ENCODE measurements at places on chromosomes 2 and 18.

GRCh38 chr18:78514910-78515670 lies 464.5 kb upstream of the SALL3 start:
- no peak for DNase-seq

- DNase-seq, result no peak
Observed at GRCh38 chr2:74201596-74201995, 3.2 kb downstream of the MTHFD2 start.

- DNase-seq, result no peak
Observed at GRCh38 chr2:236352761-236353593, 88.8 kb upstream of the ASB18 start.

GRCh38 chr2:164975891-164976290 lies 20.6 kb upstream of the SLC38A11 start:
- no peak for DNase-seq

- DNase-seq, result no peak
Observed at GRCh38 chr2:239485622-239486021, 84.8 kb upstream of the HDAC4 start.

DNA sequence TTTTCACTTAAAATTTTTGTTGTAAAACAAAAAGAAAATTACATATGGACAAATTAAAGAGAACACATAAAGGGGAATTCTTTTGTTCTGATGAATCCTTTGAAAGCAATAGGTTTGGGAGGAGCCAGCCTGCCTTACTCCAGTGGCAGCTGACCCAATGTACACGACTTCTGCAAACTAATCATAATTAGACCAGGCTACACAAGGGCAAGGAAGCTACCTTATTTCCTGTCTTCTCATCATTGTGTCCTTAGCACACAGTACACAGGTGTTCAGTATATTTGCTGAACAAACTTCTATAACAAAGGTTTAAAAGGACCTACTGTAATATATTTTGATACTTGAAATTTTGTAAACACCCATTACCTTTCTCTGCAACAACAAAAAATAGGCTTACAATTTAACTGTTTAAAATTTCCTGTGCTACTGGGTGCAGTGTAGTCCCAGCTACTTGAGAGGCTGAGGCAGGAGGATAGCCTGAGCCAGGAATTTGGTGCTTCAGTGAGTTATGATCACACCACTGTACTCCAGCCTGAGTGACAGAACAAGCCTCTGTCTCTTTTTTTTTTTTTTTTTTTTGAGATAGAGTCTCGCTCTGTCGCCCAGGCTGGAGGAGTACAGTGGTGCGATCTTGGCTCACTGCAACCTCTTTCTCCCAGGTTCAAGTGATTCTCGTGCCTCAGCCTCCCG lies 18.9 kb downstream of the KCNG3 start:
- DNase-seq, result no peak

DNA sequence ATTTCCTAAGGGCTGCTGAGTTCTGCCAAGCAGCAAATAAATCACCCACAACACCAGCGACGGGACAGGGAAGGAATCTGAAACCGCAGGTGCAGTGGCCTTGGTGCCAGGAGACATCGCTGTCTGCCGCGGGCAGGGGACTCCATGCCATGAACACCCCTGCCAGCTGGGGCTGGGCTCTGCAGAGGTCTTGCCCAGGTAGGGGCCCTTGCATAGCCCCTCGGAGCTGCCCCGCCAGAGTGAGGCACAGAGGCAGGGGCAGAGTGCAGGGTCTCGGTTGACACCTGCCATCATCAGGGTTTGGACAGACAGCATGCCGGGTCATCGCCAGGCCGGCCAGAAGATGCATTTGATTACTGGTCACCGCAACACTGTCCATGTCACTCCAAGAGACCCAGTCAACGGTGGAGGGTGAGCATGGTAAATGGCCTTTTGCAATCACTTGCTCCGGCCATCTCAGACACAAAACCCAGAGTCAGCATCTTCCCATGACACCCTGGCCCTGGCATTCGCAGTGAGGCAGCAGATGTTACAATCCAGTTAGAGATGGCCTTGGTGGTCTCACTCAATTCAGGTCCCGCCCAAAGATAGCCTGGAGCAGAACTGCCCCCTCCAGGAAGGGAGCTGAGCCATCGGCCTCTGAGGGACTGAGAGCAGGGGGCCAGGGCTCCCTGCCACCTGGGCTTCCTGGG lies 255.4 kb downstream of the NDUFA10 start:
- no peak for DNase-seq

- no peak for DNase-seq
Observed at GRCh38 chr2:176662753-176663152, 393.5 kb downstream of the MTX2 start.

- DNase-seq, result no peak
Observed at GRCh38 chr2:72145289-72145657, 2.4 kb downstream of the CYP26B1 start.

- no peak for DNase-seq
Observed at GRCh38 chr2:190119257-190119656, 56.7 kb upstream of the MSTN start.

GRCh38 chr2:48249631-48250473 lies 280.1 kb upstream of the STON1 start:
- peak; percentile 60 for DNase-seq

DNA sequence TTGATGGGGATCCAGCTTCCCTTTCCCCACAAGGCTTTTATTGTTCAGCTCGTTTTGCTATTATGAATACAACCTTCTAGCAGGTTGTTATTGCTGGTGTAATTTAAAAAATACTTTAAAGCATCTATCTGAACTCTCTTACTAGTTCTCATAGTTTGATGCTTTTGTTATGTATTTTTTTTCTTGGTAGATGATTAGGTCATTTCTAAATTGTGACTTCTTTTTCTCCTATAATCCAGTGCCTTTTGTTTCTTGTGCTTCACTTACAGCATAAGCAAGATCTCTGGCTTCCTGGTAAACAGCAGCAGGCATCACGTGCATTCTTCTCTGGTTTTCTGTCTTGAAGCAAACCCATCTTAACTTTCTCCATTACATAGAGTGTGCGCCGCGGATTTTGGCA lies 96.1 kb downstream of the FAM168B start:
- no peak for DNase-seq

- DNase-seq, result no peak
Observed at GRCh38 chr2:23777826-23778225, 149.1 kb downstream of the ATAD2B start.

DNA sequence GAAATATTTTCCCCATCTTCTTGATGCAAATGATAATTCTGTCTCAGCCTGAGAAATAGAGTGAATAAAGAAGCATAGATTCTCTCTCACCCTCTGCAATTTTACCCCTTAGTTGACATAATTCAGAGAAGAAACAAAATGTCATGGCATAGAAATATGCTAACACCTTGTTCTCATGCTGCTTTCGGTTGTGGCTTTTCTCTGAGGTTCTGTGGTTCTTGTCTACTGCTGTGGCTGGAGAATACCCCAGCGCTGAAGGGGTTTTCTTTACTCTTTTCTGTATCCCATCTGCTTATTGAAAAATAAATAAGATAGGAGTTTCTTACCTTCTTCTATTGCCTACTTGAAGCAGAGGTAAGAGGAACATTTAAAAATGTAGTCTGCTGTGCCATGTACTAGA lies 15.4 kb upstream of the RAB27B start:
- DNase-seq, result no peak

DNA sequence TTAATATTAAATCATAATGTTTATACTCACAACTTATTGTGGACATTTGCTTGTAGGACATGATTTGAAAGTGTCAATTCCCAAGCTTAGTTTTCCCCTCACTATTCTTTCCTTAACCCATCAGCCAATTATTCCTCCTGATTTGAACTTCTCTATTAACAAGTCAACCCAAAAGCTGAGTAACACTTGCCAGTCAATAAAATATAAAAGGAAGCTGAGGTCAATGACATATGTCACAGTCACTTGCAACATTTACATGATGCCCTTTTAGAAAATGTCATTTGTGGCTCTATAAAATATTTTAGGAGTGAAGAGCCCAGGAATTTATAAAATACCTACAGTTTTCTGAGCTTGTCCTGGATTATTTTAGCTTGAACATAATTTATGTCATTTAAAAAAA lies 7.2 kb downstream of the CCDC68 start:
- DNase-seq, result no peak

- DNase-seq, result no peak
Observed at GRCh38 chr2:157815421-157815820, 60.7 kb downstream of the ACVR1 start.

DNA sequence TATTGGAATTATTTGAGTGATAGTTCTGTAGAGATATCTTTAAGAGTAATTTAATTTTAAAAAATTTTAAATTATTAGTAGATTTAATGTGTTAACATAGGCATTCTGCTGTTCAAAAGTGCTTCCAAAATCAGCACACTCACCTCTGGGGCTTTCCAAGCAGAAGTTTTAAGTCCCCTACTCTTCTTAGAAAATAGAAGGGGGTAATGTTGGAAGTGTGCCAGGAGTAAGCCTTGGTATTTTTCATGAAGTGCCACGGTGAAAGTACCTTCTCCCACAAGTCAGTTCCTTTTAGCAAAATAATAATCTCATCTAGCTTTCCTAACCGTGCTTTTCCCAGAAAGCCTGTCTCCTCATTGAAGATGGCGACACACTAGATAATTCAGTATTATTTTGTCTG lies 3.9 kb upstream of the TNFRSF11A start:
- DNase-seq, result no peak

DNA sequence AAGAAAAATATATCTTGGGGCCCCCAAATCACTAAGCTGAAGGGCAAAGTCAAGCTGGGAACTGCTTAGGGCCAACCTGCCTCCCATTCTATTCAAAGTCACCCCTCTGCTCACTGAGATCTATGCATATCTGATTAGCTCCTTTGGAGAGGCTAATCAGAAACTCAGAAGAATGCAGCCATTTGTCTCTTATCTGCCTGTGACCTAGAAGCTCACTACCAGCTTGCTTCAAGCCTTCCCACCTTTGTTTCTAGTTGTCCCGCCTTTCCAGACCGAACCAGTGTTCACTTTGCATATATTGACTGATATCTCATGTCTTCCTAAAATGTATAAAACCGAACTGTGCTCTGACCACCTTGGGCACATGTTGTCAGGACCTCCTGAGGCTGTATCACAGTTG lies 479.4 kb downstream of the METTL4 start:
- no peak for DNase-seq

- no peak for DNase-seq
Observed at GRCh38 chr18:22865354-22866116, 67.6 kb upstream of the RBBP8 start.

- DNase-seq, result no peak
Observed at GRCh38 chr2:240501531-240501991, 56.2 kb downstream of the ANKMY1 start.

- DNase-seq, result no peak
Observed at GRCh38 chr2:70835643-70836042, at the start of gene CD207. Gene CD207 (minus strand): TSS chr2:70835816. CDS start chr2:70835776, 40 bp downstream.

DNA sequence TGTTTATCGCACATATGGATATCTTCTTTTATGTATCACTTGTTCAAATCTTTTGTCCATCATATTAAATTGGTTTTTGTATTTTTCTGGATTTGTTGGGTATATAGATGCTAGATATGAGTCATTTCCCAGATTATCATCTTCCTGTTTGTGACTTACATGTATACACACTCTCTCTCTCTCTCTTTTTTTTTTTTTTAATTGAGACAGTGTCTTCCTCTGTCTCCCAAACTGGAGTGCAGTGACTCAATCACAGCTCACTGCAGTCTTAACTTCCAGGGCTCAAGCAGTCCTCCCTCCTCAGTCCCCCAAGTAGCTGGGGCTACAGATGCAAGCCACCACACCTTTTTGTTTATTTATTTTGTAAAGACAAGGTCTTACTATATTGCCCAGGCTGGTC lies 43.8 kb downstream of the XIRP2 start:
- DNase-seq, result no peak

GRCh38 chr2:17104454-17104853 lies 413.8 kb downstream of the RAD51AP2 start:
- DNase-seq, result no peak

DNA sequence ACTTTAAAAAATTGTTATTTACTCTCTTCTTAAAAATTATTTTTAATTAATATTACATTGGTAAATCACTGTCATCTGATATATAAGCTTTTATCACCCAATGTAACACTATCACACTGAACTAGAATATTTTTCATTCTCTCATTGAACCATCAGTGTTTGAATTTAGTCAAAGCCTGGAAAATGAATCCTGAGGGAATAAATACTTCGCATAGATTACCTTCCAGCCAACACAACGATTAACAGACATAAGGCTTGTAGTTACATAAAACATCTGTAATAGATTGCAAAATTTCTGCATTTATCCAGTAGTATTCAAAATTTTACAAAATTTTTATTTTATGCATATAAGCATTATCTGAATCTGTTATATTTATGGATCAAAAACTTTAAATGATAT lies 314.9 kb downstream of the ERBB4 start:
- no peak for DNase-seq

DNA sequence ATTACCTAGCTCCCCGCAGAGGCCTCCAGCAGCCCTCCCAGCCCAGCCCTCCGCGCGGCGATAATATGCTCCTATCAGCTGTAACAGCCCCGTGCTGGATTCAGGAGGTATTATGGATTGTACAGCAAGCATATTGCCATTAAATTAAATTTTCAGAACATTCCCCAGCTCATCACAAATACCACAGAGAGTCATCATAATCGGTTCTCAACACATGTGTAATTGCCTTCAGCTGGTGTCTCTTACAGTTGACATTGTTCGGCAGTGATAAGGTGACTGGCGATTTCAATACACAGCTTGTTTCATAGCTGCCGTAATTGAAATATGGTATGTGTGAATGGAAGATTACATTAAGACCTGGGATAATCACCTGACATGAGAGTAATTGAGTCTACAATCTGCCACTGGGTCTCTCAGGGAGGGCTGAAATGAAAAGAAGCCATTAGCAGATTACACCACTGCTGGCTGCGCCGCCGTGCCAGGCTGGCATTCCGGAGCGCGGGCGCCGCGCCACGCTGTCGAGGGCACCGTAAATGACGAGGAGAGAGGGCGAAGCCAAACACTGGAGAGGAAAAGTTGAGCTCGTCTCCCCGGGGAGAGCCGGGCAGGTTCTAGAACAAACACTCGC lies 549.4 kb upstream of the SALL3 start:
- DNase-seq, result no peak

DNA sequence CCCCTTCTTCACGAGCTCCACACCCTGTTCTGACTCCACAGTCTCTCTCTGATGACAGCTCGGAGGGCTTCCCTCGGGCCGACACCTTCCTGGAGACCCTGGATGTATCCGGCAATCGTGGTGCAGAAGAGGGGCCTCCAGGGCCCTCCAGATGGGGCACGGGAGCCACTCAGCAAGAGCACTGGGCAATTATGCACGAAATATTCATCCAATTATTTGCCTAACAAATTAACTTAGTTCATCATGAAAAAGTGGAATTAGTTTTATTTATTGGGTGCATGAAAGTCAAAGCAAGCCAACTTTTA lies 277.3 kb upstream of the HDAC4 start:
- no peak for DNase-seq
